ENCODE measurements at places on chromosomes 1 and 21.

DNA sequence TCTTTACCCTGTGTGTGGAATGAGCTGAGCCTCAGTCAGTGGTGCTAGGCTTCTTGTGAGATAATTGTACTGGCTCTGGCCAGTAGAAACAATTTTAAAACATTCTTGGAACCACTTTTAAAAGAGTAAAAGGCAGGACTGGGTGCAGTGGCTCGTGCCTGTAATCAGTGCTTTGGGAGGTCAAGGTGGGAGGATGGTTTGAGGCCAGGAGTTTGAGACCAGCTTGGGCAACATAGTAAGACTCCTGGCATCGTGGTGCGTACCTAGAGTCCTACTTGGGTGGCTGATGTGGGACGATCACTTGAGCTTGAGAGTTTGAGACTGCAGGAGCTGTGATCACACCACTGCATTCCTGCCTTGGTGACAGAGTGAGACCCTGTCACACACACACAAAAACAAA lies 89.8 kb downstream of the UCK2 start:
- H3K4me3 ChIP-seq = no peak overlapping the region
- no peaks in the 10 kb centered on the region for H3K4me1 ChIP-seq
- H3K27ac ChIP-seq = no peak overlapping the region
- no peak for DNase-seq

GRCh38 chr1:198118134-198118533 lies 38.7 kb upstream of the NEK7 start:
- H3K27ac ChIP-seq = no peak overlapping the region
- H3K27me3 ChIP-seq = no peaks in the 10 kb centered on the region
- no peaks in the 10 kb centered on the region for H3K4me1 ChIP-seq
- H3K4me3 ChIP-seq = no peak overlapping the region
- no peak for DNase-seq

DNA sequence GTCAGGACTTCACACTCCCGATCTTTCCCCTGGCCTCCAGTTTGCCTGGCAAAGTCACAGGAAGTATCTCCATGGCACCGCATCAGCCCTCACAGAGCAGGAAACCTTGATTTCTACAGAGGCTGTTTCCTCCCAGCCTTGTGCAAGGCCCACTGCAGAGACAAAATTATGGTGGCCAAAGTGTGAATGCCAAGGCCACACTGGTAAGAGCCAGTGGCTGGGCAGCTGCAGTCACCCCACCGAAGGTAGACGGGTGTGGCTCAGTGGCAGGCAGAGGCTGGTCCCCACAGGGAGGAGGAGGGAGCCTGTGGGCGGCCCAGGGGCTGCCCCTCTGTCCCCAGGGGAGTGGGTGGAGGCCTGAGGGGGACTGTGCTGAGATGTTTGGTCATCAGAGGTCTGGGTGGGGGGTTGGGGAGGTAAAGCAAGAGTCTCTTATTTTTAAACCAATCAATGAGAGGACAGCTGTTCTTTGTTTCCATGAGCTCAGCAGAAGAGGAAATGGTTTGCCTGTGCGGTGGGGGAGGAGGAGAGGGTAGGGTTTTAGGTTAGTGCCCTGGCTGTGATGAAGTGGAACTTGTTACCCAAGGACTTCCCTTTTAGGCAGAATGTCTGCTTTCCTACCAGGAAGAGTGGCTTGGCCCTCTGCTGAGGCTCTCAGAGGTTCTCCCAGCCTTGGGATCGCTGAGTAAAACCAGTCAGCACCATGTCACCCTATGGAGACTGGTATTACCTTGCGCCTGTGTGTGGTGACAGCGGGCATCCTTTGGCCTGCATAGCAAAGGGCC lies 18.0 kb upstream of the BTG2 start:
- peaks cover 54% of the 10 kb centered on the region for H3K4me1 ChIP-seq
- peak; percentile 88 for DNase-seq
- H3K27me3 ChIP-seq = no peaks in the 10 kb centered on the region
- H3K27ac ChIP-seq = peak overlapping the region; percentile 90
- no peaks in the 10 kb centered on the region for H3K36me3 ChIP-seq

DNA sequence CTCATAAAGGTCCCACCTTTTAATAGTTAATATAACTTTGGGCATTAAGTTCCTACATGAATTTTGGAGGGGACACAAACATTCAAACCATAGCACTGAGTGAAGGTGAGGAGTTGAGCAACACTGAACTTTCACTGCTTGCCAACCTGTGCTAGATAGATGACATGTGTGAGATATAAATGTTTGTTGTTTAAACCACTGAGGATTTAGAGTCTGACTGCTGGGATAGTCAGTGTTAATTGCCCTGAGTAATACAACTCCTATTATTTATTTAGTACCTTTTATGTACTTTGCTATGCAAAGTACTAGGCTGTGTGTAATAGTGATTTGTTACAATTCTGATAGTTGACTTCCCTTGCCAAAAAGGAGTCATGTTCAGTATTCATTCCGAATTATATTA lies 32.4 kb upstream of the SLC16A1 start:
- no peak overlapping the region for H3K27ac ChIP-seq
- no peak overlapping the region for H3K4me3 ChIP-seq
- DNase-seq = no peak
- H3K27me3 ChIP-seq = no peaks in the 10 kb centered on the region

GRCh38 chr21:43850728-43851295 lies 14.2 kb upstream of the AGPAT3 start:
- H3K36me3 ChIP-seq = no peaks in the 10 kb centered on the region
- DNase-seq = no peak
- no peak overlapping the region for H3K4me3 ChIP-seq
- H3K27me3 ChIP-seq = no peaks in the 10 kb centered on the region
- H3K27ac ChIP-seq = no peak overlapping the region

- H3K36me3 ChIP-seq = no peaks in the 10 kb centered on the region
- peaks cover 10% of the 10 kb centered on the region for H3K4me1 ChIP-seq
- no peak for DNase-seq
These were observed 5.4 kb downstream of the OLFML3 start for GRCh38 chr1:113984710-113985109.

- H3K4me1 ChIP-seq = peaks cover 53% of the 10 kb centered on the region
- H3K36me3 ChIP-seq = no peaks in the 10 kb centered on the region
- no peak overlapping the region for H3K4me3 ChIP-seq
These were observed 7.6 kb downstream of the EFHD2 start for GRCh38 chr1:15417059-15417934.

Measured in upper lobe of right lung (tissue), 1 donor.